ENCODE measurements at places on chromosomes 6 and 20.

GRCh38 chr6:105501826-105502344 is 99.0 kb upstream of the PREP start:
- no peak for DNase-seq

DNA sequence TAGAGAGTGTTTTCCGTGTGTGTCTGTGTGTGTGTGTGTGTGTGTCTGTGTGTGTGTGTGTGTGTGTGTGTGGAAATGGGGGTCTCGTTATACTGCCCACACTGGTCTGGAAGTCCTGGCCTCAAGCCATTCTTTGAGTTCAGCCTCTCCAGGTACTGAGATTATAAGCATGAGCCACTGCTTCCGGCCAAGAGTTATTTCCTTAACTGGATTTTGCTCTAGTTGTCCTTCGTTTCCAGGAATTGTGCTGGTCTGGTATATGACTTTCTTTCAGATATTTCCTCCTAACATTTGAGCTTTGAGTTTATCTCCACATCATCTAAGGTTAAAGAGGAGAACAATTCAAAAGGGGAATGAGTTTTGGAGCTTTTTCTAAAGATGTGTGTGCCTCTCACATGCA is 124.8 kb downstream of the SH3BGRL2 start:
- DNase-seq, result no peak

DNA sequence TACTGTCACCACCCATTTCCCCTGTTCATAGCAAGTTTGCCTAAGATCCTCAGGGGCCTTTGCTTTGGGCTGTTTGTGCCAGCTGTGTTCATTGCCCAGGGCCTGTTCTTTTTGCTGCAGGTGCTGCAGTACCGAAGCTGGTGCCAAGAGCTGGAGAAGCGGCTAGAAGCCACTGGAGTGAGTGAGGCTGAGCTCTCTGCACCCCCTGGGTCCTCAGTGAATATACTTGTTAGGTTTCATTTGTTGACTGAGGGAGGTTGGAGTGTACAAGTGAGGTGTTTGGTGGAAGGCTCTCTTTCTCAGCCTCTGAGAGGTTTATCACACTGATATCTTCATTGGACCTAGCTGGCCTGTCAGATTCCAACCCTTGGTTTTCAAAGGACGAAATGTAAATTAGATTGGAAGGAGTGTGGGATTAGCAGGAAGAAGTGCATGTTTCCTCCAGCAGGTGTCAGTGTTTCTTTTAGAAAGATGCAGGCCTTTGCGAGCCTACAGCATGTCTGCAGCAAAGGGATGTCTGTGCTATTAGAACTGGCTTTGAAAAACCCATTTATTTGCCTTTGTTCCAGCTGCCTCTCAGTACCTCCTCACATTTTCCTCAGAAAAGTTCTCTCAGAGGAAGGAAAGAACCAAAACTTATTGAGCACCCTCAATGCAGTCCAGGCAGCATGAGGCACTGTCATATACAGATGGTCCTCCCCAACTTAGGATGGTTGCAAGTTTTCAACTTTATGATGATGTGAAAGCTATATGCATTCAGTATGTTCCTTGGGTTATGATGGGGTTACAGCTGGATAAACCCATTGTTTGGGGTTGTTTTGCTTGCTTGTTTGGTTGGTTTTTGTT is 8.3 kb downstream of the CEP250 start:
- peak; percentile 72 for DNase-seq

DNA sequence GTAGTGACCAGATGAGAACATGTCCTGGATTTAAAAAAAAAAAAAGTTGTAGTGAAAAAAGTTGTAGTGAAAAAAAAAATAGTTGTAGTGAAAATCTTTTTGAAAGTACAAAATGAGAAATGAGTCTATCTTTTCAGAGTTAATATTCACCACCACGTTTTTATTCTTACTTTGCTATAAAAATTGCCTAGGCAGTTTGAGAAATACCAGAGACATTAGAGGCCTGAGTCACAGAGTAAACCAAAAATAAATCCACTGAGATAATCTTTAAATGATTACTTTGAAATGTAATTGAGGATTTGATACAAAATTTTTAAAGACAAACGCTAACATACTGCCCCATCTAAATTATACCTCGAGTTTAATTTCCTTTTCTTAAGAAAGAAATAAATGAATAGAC is 101.2 kb upstream of the TIAM2 start:
- no peak for DNase-seq

DNA sequence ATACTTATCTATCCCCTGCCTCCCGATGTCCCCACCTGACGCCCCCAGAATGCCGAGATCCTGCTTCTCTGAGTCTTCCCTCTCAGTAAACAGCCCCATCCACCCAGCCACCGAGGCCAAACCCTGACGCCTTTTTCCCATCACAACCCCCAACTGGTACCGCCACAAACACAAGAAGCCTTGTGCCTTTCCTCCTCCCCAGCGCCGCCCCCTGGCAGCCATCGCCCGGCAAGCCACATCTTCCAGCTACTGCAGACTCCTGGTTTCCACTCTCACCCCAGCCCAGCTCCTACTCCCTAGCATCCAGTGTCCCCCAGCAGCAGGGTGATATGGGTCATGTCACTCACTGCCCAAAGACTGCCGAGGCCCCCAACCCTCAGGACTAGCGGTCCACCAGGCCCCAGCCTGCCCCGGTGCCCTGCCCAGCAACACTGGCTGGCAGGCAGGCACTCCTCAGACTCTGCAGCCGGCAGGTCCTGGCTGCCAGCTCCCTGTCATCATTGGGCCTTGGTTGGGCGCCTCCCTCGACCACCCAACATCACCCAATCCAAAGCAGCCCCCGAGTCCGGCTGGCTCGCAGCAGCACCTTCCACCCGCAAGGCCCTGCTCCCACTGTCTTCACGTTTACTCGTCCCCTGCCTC is 11.2 kb downstream of the TCFL5 start:
- DNase-seq, result no peak

GRCh38 chr20:20881808-20882207 is 169.4 kb upstream of the RALGAPA2 start:
- no peak for DNase-seq

DNA sequence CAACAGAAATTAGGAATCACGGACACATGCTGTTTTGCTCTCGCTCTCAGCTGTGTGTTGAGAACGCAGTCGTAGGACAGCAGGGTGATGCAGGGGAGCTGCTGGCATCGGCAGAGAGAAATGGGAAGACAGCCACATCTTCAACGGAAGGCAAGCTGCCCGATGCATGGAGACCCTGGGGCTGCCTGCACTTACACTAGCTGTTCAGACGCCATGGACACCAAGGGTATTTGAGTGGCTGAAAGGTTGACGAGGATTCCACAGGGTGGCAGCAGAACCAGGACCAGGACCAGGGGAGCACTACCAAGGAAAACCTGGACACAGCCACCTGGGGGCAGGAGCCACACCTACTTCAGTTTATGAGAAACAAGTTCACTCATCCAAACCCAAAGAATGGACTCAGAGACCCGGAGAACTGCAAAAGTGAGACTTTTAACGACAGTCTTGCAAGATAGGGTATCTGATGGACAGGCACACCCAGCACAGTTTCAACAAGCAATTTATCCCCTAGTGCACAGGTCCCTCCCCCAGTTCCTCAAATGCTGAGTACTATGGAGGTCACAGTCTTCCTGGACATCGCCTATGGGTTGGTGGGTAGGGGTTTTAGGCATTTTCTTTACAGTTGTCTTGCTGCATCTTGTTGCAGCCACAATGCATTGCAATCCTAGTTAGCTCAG is 56.3 kb upstream of the ENTPD6 start:
- peak; percentile 34 for DNase-seq
